Right ventricle myocardium inferior (tissue), 1 donor: ENCODE measurements at places on chromosomes 1 and 21.

DNA sequence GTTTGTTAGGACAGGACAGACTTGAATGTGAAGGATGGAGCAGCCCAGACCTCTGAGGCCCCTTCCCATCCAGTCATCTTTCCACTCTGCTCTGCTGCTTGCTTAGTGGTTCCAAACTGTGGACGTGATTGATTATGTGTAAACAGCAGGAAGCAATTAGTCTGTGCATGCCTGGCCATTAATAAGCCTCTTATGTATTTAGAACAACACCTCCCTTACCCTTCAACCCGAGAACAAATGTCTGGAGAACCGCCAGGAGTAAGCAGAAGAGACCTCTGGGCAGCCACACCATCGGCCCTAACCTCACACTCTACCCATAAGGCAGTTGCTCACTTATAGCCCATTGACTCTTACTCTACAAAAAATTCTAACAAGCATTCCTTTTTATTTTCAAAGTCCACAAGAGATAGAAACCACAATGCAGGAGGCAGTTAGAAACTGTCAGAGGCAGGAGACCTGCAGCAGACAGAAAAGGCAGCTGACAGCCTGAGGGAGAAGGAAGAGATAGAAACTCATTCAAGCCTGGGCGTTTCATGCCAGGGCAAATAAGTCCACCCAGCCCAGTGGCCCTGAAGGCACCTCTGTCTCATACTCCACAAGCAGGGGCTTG is 5.8 kb upstream of the EPHA8 start:
- peak; percentile 27 for DNase-seq

DNA sequence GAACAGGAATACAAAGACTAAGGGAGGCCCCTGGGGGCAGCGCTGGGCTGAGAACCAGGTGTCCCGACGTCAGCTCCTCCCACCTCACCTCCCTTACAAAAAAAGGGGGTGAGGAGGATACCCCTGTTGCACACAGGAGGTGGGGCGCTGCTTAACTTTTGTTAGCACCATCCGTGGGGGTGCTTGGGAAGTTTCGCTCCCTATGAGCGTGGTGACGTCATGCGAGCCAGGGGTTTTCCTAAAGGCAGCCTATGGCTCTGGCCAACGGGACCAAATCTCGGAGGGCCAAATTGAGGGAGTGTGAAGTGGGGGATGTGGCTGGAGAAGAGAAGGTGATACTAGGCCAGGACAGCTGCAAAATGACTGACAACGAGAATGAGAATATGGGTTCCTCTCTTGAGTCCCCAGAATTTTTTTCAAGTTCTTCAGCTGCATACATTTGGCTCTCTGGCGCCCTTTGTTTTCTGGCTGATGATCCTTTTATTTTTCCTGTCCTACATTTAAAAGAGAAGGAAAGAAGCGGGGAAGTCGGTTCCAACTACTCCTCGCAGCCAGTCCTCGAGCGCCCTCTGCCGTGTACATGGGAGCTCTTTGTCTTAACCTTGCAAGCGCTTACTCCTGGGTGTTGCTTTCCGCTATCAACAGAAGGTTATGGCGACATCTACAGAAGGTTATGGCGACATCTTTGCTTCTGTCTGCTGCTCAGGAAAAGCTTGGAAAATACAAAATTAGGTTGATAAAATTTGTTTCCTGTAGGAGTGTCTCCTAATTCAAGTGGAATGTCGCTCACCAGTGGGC is 48.0 kb upstream of the ZC3H11B start:
- DNase-seq, result peak; percentile 92

DNA sequence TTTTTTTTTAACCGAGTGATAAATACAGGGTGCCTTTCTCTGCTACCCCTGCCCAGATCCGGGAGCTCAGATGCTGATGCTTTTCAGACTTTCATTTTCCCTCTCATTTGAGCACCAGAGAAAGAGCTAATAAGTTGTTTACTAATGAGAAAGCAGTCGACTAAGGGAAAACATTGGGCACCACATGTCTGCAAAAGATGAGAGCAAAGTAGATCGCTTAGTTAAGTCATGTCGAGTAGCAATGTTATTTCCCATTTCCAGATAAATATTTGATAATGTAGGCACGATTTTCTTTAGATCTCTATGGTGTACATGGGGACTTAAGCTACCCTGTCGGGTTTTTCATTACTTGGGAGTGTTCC is 1.2 kb downstream of the PKN2 start:
- no peak for DNase-seq

- DNase-seq, result no peak
These were observed 46.5 kb downstream of the ETS2 start for GRCh38 chr21:38852278-38852677.

DNA sequence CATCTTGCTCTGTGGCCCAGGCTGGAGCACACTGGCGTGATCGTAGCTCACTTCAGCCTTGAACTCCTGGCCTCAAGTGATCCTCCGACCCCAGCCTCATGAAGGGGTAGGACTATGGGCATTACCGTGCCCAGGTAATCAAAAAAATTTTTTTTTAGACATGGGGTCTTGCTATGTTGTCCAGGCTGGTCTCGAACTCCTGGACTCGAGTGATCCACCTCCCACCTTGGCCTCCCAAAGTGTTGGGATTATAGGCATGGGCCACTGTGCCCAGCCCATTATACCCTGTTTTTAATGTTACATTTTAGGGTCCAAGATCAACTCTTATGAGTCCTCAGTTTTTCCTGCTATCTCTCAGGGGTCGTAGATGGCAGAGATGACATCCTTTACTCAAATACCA is 6.3 kb downstream of the MRAP start:
- no peak for DNase-seq

- DNase-seq, result no peak
These were observed 176.5 kb upstream of the PLXNA2 start for GRCh38 chr1:208420696-208421095.

GRCh38 chr1:221188458-221188857 is 309.2 kb downstream of the HLX start:
- no peak for DNase-seq

DNA sequence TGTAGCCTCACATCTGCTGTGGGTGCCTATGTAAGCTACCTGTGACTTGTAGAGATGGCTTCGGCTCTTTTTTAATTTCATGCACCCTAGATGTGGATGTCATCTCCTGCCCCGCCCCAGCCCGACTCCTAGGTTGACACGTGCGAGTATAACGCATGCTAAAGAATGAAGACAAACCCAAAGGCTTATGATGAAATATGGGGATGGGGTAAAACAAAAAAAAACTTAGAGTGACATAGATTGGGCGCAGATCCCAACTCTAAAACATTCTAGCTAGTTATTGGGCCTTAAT is 613 bp upstream of the ERO1B start:
- DNase-seq, result no peak

DNA sequence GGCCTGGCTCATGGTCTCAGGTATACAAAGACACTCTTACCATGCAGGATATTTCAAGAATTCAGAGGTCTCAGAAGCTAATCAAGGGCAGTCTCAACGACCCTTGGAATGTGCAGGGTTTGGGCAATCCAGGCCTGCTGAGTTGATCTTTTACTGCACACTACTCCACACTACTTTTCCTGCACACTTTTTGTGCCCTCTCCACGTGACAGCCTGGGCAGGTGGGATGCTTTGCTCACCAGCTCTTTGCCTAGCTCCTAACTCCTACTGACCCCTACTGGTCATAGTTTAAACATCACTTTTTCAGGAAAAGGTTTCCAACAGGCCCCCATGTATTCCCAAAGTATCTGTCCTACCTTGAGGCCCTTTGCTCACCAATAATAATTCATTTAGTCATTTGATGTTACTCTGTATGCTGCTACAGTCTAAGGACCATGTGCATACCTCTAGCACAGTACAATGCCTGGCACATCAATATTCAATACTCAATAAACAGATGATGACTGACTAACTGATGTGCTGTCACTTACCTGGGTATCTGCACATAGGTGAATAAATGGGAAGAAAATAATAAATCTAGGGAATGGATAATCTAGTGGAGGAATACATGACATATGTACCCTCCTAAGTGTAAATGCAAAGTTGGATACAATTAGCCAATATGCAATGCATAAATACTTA is 9.6 kb downstream of the DUSP23 start:
- DNase-seq, result no peak

DNA sequence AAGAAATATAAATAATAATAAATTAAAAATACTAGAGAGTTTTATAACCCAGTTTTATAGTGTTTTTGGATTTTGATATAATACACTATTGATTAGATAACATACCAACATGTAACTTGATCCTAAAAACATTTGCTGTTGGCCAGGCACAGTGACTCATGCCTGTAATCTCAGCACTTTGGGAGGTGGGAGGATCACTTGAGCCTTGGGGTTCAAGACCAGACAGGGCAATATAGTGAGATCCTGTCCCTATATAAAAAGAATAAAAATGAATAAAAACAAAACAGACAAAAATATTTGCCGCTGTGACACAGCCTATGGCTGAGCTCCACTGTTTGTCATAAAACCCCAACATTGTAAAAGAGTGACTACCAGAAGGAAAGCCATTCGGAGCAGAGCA is 26.1 kb downstream of the VPS13D start:
- no peak for DNase-seq

- no peak for DNase-seq
These were observed 121.3 kb downstream of the TNNI3K start for GRCh38 chr1:74356493-74356892.

DNA sequence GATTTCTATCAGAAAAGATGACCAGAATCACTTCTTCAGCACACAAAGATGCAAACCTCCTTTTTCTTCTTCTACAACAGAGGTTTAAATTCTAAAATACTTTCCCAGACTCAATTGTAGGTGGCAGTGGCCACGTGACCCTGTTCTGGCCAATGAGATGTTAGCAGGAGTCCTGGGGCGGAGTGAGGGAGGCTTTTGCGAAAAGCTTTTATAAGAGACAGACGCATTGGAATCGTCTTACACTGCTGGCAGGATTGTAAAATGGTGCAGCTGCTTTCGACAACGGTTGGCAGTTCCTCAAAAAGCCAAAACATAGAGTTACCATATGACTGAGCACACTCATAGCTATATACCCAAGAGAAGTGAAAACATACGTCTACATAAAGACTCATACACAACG is 87.0 kb upstream of the MAGI3 start:
- DNase-seq, result no peak

DNA sequence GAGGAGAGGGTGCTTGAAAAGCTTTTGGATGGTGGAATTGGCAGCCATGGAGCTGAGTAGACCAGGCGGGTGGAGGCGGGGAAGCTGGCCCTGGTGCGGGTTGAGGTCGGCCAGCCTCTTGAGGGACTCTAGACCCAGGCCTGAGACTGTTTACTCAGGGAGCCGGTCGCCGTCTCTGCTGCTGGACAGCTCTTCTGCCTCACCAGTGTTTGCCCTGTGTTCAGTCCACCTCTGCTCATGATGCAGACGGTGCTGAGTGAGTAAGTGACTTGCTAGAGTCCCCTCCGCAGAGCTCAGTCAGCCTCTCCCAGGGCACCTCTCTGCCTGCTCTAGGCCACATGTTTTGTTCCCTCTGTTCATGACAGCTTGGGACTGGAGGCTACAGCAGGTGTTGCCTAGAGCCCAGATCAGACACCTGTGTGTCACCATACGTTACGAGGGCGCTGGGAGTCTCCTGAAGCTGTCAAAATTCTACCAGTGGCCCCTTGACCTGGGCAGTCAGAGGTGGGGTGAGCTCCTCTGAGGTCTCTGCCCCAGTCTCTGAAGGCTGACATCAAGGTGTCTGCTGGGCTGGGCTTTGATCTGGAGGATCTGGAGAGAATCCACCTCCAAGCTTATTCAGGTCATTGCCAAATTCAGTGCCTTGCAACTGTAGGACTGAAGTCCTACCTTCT is 73.5 kb upstream of the WNT4 start:
- DNase-seq, result no peak

- DNase-seq, result no peak
These were observed 180.7 kb upstream of the ZNHIT6 start for GRCh38 chr1:85888921-85889320.

DNA sequence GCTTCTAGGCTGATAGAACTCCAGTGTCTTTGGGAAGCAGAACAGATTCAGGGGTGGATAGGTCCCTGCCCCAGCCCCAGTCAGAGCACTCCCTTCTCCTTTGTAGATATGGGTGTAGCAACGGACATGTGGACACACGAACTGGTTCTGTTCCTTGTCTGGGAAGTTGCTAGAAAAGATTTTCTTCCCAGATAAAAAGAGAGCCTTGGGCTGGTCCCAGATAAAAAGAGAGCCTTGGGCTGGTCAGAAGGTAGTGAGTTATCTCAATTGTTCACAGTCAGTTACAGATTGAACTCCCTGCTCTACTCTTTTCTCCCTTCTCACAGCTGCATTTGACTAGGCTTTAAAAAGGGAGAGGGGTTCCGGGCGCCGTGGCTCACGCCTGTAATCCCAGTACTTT is 7.4 kb upstream of the EFNA1 start:
- DNase-seq, result no peak

DNA sequence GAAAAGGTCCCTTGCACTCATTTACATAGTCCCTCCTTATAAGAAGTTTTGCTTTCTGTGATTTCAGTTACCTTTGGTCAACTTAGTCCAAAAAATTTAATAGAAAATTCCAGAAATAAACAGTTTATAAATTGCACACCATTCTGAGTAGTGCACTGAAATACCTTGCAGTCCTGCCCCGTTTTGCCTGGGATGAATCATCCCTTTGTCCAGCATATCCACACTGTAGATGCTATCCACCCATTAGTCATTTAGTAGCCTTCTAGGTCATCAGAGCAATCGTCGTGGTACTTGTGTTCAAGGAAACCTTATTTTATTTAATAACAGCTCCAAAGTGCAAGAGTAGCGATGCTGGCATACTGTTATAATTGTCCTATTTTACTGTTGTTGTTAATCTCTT is 38.0 kb downstream of the SPRTN start:
- no peak for DNase-seq

DNA sequence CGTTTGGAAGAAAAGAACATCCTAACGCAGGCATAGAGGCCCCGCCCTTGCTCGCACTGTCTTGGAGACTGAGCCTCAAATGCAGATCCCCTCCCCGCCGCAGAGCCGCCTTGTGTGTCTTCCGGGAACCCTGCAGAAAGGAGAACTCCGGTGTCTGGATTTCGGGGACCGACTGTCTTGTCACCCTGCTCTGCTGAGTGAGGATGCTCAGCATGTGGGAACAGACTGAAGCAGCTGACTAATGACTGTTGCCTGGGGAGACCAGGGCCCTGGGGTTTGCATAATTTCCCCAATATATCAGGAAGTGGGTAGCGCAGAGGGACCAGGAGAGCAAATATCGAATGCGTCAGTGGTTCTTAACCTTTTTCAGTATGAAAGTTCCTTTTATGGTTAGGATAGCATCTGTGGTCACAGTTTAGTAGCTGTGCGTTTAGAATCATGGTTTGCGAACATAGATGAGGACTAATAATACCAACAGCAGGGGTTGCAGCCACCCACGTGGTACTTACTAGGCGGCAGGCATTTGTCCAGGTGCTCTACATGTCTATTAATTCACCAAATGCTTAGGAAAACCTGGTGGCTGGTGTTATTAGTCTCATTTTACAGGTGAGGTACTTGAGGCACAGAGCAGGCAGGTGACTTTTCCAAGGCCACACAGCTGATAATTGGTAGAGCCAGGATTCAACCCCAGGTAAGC is 14.3 kb downstream of the GPR137B start:
- no peak for DNase-seq

GRCh38 chr1:28890435-28890834 is 23.9 kb upstream of the EPB41 start:
- DNase-seq, result no peak

GRCh38 chr1:72283307-72284083 is 1.2 kb upstream of the NEGR1 start:
- DNase-seq, result peak; percentile 89

- peak; percentile 72 for DNase-seq
These were observed 14.2 kb downstream of the WDR4 start for GRCh38 chr21:42864815-42865775.

GRCh38 chr1:228459091-228459993 is 27.8 kb upstream of the RNF187 start:
- no peak for DNase-seq

- DNase-seq, result peak; percentile 71
These were observed 543 bp upstream of the MARK1 start for GRCh38 chr1:220527279-220527907.
